ENCODE measurements at places on chromosomes 16 and 17. TPM values are rescaled to one million over a fixed set of nuclear protein-coding genes. Genes with fewer than 3 reads are reported as not detected.

Gene CARD14
- total RNA-seq = 0.82 TPM

Gene PMFBP1
- total RNA-seq = 0.82 TPM

Gene PRSS21
- total RNA-seq = not detected

Gene DOC2B
- 32.5 TPM for total RNA-seq

Gene CDRT15L2
- not detected for total RNA-seq

Gene ABCA9
- total RNA-seq = 27.1 TPM

Gene PDILT
- not detected for total RNA-seq

Gene KRTAP17-1
- total RNA-seq = not detected

Gene SP6
- total RNA-seq = 0.45 TPM

DNA sequence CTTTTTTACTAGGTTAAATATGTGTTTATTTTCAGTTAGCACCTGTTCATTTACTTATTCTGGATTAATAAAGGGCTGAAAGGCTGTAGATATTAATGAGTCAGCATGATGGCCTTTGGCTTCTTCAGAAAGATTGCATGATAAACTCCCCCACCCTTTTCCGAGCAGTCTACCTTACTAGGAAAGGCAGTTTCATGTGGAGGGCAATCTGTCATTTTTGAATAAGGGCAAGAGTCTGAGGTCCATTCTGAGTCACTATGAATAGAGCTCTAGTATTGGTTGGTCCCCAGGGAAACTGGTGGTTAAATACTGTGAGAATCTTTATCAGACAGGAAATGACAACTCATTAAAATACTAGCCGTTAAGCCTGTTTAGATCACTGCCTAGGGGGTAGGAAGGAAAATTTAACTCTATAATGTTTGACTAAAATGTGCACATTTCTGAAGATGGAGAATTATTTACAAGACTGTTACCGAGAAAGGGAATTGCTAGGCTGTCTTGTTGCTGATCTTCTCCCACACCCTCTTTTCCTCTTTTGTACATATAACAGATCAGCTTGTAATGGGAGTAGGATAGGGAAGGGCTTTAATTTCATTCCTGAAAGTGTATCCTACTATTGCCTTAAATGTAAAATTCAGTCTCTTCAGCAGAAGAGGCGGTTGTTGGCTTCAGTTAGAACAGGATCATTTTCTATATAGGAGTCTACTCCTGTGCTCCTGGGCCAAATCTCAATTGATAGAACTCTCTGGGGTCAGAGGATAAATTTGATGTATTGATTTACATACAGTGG lies 63.3 kb downstream of the TUBD1 start:
- DNase-seq = peak; percentile 21

DNA sequence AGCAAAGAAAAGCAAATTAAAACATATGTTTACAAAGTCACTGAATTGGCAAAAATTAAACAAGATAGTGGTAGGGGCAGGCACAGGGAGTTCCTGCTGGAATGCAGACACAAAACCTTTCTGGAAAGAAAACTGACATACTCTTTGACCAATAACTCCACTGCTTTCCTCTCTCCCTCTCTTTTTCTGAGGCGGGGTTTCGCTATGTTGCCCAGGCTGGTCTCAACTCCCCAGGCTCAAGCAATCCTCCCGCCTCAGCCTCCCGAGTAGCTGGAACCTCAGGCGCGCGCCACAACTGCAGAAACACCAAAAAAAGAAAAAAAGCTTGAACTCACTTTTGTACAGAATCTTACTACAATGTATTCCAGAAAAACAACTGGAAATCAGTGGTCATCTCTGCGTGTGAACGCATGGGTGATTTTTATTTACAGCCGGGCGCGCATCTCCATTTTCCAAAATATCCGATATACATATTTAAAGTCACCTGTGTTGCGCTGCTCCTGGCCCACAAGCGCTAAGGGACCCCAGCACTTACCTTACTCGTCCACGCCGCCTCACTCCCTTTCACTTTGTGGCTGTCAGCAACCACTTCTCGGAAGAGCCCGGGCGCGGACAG lies 480 bp downstream of the TXNL4B start:
- DNase-seq = no peak

DNA sequence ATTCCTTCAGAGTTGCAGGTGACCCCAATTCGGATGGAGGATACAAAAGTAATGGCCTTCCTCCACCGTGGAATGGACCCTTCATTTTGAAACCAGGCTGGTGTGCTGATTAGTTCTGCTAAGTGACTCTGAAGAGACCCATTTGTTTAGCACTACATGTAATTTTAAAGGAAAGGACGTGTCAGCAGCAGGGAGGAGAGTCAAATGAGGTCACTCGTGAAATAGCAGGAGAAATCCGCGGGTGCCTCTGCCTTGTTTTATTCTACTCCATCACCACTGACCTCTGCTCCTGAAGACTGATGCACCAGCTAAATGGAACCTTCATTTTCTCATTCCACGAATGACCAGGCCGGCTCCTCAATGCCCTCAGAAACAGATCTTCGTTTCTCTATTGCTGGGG lies 589.2 kb downstream of the CDH11 start:
- no peak for DNase-seq

DNA sequence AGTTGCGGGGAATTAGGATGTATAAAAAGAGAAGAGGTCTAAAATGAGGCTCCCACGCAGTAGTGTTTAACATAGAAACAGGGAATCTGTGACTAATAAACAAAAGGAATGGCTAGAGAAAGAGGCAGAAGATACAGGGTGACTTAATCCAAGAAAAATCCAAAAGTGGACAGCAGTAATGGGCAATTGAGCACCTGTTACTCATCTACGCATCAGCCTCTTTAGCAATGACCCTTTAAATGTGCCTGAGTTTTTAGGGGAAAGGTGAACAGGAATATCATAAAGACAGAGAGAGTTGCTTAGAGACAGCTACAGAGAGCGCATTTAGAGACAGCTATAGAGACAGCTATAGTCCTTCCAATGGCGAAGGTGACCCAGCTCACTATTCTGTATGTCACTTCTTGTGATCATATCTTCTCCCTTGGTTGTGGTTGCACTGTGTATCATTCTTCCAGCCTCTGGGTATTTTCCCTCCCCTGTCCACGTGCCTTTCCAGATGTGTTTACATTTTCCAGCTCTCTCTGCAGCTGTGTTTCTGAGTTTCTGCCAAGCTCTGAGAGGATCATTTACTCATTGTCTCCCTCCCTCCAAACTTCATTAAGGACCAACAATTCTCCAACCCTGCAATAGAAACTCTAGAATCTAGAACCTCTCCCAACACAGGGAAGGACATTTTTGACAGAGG lies 61.5 kb downstream of the MYOCD start:
- DNase-seq = no peak

DNA sequence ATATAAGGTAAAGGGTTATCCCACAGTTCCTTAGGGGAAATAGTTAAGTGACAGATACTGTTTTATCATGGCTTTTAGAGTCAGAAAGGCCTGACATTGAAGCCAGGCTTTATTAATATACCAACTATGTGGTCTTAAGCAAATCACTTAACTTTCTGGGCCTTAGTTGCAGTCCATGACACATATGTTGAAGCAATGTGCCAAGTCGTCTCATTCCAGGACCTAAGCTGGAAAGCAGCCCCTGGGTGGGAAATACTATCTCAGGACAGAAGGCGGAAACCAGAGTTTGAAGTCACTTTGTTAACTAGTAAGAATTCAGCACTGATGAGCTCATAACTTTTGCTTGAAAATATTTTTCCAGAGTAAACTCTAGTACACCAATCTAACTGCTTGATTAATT lies 80.0 kb downstream of the USP32 start:
- DNase-seq = no peak

GRCh38 chr17:81522491-81523401 lies 5.4 kb upstream of the FSCN2 start:
- no peak for DNase-seq

- DNase-seq = no peak
Observed at GRCh38 chr16:3095869-3096268, 3.2 kb downstream of the ZSCAN10 start.

- DNase-seq = no peak
Observed at GRCh38 chr16:65809627-65810026, 556.9 kb upstream of the CDH5 start.

DNA sequence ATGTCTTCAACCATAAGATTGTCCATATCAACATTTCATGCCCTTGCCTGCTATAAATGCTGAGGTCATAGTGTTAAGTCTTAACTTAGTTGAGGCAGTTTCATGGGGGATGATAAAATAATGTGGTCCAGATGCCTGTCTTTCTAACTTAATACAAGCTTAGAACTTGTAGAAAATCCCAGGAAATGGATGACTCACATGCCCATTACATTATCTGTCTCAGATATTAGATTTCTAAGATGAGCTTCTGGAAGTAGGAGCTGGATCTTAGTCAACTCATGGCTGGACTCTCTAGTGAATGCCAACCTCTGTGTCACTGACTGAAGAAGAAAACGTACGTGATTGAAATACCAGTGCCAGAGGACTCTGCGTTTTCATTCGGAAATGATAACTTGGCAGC lies 797.5 kb upstream of the EEF2KMT start:
- DNase-seq = no peak

- DNase-seq = no peak
Observed at GRCh38 chr17:32141679-32142037, 644 bp upstream of the RHOT1 start.

DNA sequence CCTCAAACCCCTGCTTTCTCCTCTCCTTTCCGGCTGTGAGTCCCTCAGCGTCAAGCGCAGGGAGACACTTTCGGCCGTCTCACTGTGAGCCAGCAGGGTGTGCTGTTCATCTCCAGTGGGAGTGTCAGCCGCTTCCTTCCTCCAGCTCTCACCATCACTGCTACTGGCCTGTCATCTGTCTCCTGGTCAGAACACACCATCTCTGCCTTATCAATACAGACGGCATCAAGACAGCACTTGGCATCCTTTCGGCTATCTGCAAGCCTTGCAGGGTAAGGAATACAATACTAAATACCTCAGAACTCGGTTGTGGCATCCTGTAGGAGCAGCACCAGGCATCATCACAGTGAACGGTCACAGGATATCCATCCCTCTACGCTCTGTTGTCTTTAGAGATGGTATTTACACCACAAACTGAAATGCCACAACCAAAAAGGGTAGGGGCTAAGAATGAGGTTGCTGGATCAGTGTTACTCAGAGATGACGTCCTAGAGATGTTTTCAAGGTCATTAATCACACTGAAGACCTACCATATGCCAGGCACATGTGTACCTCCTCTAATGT lies 20.7 kb upstream of the CMTM4 start:
- DNase-seq = no peak

GRCh38 chr17:3385869-3386816 lies at the start of gene OR3A2:
OR3A2 (minus strand) TSS chr17:3386308.
- DNase-seq = no peak

GRCh38 chr16:71666928-71667707 lies 41.1 kb downstream of the MARVELD3 start:
- peak; percentile 13 for DNase-seq

- no peak for DNase-seq
Observed at GRCh38 chr17:58007781-58008706, 998 bp upstream of the SRSF1 start.

- DNase-seq = no peak
Observed at GRCh38 chr17:34246881-34247280, 8.2 kb upstream of the CCL2 start.

DNA sequence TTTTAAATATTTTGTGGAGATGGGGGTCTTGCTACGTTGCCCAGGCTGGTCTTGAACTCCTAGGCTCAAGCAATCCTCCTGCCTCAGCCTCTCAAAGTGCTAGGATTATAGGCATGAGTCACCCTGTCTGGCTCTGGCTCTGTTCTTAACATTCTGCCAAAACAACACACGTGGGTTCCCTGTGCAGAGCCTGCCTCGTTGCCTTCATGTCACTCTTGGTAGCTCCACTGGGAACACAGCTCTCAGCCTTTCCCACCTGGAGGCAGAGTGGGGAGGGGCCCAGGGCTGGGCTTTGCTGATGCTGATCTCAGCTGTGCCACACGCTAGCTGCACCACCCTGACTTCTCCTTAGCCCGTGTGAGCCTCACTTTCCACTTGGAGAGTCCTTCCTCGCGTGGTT lies 19.3 kb downstream of the CRISPLD2 start:
- DNase-seq = no peak

DNA sequence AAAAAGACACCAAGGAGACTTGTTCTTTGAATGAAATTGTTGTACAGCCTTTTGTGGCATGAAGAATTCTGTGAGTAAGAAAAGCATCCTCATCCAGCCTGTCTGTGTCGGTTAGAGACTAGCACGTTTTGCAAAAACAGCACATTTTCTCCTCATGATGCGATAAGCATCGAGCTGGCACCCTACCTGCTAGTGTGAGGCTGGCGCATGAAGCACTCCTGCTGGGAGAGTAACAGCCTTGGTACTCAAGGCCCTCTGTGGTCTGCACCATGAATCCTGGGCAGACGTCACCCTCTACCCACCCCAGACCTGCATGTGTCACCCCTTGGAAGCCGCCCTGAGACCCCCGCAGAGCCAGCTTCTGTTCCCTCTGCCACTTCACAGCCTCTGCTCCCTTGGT lies 92.6 kb upstream of the TMEM132E start:
- peak; percentile 56 for DNase-seq

GRCh38 chr17:37827905-37828650 lies 83.2 kb upstream of the HNF1B start:
- no peak for DNase-seq

DNA sequence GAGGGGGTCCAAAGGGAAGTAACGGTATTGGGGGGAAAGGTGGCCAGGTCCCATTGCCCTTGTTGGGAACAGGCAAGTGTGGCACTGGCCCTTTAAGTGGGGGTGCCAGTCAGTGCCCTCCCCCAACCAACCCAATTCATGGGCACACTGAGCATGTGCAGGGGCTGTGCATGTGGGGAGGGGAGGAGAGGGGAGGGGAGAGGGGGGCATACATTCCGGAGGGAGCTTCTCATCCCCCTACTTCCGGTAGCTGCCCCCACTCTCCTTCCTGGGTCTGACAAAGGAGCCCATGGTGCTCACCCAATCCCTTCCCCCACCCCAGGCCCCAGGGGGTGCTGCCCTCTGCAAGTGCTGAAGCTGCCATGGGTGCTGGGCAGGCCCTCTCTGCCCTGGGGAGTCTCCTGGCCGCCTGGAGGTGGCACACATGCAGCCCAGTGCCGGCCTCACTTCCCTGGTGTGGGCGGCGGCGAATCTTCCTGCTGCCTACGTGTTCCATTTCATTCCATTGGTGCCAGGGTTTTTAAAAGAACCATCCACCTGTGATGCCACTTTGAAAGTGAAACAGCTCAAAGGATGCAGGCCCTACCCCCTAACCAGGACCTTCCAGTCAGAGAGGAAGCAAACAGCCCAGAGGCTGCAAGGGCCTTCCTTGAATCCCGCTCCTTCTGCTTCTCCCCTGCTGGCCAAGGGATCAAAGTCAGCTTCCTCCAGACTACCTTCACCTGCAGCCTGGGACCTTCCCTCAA lies 11.0 kb downstream of the HEXIM2 start:
- peak; percentile 88 for DNase-seq

- no peak for DNase-seq
Observed at GRCh38 chr17:81310949-81311550, 15.9 kb upstream of the SLC38A10 start.

- DNase-seq = no peak
Observed at GRCh38 chr17:34485999-34486398, 93.4 kb upstream of the TMEM132E start.

All from cerebellum (tissue), 4 donors.